ENCODE measurements at places on chromosomes 2 and 18. TPM values are rescaled to one million over a fixed set of nuclear protein-coding genes. Genes with fewer than 3 reads are reported as not detected.

- no peak overlapping the region for H3K27ac ChIP-seq
- H3K4me3 ChIP-seq, result no peak overlapping the region
- H3K36me3 ChIP-seq, result no peaks in the 10 kb centered on the region
- H3K4me1 ChIP-seq, result no peaks in the 10 kb centered on the region
- no peaks in the 10 kb centered on the region for H3K27me3 ChIP-seq
These were observed 216.1 kb downstream of the ICOS start for GRCh38 chr2:204152616-204153015.

DNA sequence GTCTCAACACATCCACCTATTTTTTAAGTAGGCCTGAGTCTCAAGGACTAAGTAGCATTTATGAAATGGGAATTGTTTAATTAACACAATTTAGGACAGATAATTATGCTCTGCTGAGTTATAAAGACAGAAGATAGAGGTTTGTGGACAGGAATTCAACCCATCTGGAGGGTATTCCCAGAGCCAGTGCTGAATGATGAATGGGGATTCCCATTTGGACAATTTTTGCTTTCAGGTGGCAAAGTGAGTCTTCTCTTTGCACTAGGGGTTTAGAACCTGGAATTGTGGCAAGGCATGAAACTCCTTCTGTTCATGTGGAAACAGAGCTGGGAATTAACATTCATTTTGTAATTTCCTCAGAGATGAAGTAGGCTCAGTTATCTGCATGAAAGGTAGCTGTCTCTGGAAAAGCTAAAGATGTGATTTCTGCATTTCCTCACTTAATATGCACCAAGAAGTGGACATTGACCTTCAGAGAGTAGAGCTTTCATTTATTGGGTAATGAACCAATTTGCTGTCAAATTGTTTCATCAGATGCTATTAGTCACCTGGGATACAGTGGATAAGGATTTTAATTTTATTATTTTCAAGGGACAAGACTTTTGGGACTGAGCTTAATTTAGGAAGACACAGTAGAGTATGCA lies 212.1 kb upstream of the NRXN1 start:
- no peaks in the 10 kb centered on the region for H3K4me1 ChIP-seq
- H3K27ac ChIP-seq, result no peak overlapping the region
- no peaks in the 10 kb centered on the region for H3K36me3 ChIP-seq
- H3K27me3 ChIP-seq, result no peaks in the 10 kb centered on the region
- no peak for DNase-seq

- peaks cover 9% of the 10 kb centered on the region for H3K27me3 ChIP-seq
- DNase-seq, result no peak
- H3K4me1 ChIP-seq, result no peaks in the 10 kb centered on the region
- no peak overlapping the region for H3K4me3 ChIP-seq
- H3K27ac ChIP-seq, result no peak overlapping the region
These were observed 155.7 kb downstream of the EVA1A start for GRCh38 chr2:75405000-75405399.

GRCh38 chr18:28890791-28891190 lies 713.9 kb upstream of the CDH2 start:
- H3K4me3 ChIP-seq, result no peak overlapping the region
- H3K27me3 ChIP-seq, result no peaks in the 10 kb centered on the region
- no peak for DNase-seq
- H3K4me1 ChIP-seq, result no peaks in the 10 kb centered on the region

GRCh38 chr2:218405086-218405745 lies 5.5 kb downstream of the CTDSP1 start:
- peaks cover 28% of the 10 kb centered on the region for H3K36me3 ChIP-seq
- no peaks in the 10 kb centered on the region for H3K27me3 ChIP-seq
- H3K4me3 ChIP-seq, result no peak overlapping the region

DNA sequence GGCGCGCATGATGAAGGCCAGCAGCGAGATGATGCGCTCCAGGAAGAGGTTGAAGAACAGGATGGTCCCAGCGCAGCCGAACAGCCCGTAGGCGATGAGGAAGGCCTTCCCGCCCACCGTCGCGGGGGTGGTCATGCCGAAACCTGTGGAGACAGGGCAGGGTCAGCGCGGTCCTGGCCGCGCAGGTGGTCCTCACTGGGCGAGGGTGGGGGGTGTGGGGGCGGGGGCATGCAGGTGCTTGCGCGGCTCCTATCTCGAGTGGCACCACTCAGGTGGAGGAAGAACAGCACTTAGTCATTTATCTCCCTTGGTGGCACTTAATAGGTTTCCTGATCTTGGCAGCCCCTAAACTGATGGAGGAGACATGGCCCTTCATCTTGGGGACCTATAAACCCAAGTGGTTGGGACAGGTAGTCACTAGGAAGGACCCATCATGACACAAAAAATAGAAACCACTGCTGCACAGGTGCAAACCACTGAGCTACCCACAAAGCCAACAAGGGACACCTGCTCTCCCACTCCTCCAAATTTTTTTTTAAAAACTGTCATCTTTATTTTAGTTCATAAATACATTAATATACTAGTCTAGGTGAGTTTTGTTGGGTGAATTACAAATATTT lies 118.8 kb downstream of the MSH2 start:
- peaks cover 13% of the 10 kb centered on the region for H3K4me1 ChIP-seq
- H3K4me3 ChIP-seq, result peak overlapping the region; percentile 37
- no peaks in the 10 kb centered on the region for H3K36me3 ChIP-seq
- DNase-seq, result no peak
- peaks cover 24% of the 10 kb centered on the region for H3K27me3 ChIP-seq

GRCh38 chr18:10400534-10401307 lies 53.7 kb upstream of the APCDD1 start:
- no peaks in the 10 kb centered on the region for H3K4me1 ChIP-seq
- H3K27ac ChIP-seq, result no peak overlapping the region
- no peak overlapping the region for H3K4me3 ChIP-seq
- H3K36me3 ChIP-seq, result no peaks in the 10 kb centered on the region

The FHOD3 gene
- 6.3 TPM for total RNA-seq

The CGREF1 gene
- total RNA-seq, result 0.27 TPM

Measured in transverse colon (tissue), 4 donors.